ENCODE measurements at places on chromosomes 13 and 19.

GRCh38 chr13:75771818-75772217, 135.7 kb downstream of the LMO7 start:
- DNase-seq: peak; percentile 87

- no peak for DNase-seq
These were observed 158.2 kb downstream of the HS6ST3 start for GRCh38 chr13:96248103-96248502.

DNA sequence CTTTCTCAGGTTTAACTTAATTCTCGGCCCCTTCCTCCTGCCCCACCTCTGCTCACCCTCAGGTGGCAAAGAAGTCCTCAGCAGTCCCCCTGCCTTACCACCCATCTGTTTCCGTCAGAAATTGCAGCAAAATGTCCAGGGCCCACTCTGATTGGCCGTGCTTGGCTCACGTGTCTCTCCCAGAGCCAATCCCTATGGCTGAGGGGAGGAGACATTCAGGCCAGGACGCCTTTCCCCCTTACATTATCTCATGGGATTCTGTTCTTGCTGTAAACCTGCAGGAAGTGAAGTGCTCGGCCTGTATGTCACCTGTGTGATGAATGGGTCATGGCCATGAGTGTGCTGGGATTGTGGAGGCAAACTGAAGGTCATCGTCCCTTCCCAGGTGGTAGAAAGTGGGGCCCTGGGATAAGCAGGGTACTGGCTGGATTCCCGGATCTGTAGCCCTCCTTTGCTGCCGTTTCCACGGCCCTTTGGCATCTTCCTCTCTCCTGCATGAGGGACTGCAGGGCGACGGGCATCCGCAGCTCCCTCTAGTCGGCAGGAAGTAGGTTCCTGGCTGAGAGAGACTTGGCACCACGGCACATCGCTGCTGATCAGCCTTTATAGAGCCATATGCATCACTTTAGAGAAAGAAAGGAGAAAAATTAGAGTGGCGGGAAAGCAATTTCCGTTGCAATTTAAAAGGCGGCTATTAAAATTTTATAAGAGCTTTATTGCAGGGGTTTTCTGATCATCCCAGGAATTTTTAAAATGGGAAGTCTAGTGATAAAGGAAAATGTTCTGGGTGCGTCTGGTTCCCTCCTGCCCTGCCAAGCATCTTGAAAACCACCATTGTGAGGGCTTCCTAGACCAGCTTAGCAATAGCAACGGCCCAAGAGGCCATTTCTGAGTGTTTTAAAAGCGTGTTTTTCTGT, 118.2 kb downstream of the SIPA1L3 start:
- no peak for DNase-seq

- DNase-seq: no peak
These were observed 195.5 kb downstream of the ZNF536 start for GRCh38 chr19:30567536-30568232.

- DNase-seq: no peak
These were observed 16.9 kb downstream of the FAM187B start for GRCh38 chr19:35211545-35212230.

DNA sequence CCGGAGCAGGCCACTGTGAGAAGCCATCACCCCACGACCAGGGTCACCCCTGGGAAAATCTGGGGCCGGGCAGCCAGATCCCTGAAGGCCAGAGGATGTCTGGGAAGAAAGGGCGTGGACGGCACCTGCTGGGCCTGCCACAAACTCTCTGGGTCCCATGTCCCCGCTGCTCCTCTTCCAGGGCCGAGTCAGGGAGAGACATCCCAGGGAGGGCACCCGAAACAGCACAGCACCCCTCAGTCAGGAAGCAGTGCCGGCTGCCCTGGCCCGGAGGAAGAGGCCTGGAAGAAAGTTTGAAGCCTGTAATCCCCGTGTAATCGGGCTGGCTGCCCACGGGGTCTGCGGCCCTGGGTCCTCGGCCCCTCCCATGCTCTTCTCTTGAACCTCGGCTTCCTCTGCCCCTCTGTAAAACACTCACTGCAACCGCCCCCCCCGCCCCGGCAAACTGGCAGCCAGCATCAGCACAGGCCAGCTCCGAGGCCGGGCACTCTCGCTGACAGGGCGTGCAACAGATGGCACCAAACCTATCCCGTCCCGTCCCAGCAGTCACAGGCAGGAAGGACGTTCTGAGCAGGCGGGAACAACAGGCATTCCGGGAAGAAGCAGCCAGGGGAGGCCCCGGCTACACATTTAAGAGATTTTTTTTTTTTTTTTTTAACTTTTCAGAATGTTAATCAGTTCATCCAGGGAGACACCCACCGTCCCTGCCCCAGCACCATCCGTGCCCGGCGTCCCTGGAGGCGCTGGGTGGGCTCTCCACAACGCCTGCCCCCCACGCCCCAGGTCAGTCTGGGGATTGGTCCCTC, 1.5 kb downstream of the SBNO2 start:
- DNase-seq: peak; percentile 20

DNA sequence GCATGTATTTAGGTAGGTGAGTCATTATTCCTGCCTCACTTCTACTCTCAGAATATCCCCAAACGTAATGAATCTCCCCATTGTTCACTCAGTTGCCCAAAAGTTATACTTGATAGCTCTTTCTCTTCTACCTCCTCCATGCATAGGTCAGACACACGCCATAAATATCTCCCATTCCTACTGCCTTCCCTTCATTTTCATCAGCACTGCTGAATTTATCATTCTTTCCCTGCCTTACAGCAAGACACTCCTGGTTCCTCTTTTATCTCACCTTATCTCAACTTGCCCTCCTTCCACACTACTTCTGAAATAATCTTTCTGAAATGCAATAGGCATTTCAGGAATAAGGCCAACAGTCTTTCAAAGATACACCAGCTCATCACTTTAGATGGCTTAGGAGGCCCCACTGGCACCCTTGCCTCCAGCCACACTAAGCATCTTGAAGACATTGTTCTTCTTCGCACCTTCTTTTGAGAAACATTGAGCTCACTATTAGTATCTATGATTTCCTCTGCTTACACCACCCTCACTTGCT, 333.9 kb downstream of the MYO16 start:
- DNase-seq: peak; percentile 58

DNA sequence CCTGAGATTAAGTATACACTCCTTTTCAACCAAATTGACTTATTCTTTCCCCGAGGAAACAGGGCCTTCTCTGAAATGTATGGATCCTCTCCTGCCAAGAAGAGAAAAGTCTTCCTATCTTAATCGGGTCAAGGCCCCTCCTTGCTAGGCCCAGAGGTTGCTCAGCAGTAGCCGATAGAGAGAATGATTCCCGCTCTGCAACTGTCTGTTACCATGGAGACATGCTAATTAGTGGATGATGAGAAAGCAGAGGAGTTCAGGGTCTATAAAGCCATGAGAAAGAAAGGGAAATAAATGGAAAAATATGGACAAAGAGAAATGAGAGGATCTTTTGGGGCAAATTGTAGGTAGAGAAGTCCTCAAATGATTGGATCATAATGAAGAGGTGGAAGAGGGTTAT, 103.5 kb downstream of the POU4F1 start:
- DNase-seq: no peak

GRCh38 chr19:6218491-6219146, 61.2 kb downstream of the MLLT1 start:
- peak; percentile 61 for DNase-seq

DNA sequence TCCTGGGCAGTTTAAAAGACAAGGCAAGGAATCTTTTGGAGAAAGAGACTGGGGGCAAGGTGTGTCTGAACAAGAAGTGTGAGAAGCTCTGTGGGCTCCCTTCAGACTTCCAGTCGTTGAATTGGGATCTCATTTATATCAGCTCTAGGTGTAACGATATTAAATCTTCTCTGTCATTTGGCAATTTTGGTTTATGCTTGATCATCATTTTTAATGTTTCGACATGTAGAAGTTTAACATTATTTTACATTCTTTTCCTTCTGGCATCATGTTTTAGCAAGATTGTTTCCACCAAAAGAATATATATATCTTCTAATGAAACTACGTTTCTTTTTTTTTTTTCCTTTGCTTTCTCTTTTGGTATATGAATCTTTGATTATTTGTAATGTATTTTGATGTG, 49.3 kb downstream of the USPL1 start:
- no peak for DNase-seq

DNA sequence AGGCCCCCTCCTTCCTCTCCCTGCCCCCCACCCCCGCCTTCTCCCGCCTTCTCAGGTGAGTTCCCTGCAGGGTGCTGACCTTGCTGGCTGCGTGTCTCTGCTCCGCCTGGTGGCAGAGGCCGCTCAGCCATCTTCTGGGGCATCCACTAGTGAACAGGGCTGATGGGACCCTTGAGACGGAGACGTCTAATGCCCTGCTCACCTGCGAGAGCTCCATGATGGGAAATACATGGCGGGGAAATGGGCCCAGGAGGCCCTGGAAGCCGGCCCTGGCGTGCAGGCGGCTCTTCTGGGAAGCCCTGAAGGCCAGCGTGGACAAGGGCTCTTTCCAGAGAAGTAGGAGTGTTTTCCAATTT, 15.2 kb upstream of the F7 start:
- DNase-seq: no peak

DNA sequence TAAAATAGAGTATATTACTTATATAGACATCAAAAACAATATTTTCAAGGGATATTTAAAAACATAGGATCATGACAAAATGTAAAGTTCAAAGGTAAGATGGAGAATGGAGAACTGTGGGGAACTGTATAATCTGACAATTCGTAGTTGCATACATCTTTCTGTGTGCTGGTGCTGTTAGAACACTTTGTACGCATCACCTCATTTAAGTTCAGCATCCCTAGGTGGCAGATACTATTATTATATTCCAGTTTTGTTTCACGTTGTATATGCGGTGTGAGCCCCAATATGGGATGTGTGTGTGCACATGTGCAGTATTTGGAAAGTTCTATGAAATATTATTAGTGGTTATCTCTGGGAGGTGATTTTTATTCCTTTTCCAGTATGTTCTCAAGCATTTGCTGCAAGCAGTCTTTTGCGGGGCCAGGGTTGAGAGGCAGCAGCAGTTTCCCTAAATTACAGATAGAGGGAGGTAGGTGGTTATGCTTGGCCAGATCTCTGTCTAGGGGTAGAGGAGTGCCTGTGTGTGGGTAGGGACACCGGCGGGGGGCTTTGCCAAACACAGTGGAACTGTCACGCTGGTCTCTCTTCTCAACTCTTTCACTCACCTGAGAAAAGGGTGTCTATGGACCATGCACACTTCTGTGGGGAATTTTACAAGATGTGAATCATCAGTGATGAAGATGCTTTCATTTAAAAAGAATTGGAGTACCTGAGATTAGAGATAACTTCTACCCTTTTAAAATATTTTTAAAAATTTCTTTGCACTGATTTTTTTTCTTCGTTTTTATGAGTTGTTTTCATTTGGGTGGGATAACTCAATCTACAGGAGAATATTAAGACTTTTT, 55.6 kb upstream of the ALOX5AP start:
- peak; percentile 41 for DNase-seq

DNA sequence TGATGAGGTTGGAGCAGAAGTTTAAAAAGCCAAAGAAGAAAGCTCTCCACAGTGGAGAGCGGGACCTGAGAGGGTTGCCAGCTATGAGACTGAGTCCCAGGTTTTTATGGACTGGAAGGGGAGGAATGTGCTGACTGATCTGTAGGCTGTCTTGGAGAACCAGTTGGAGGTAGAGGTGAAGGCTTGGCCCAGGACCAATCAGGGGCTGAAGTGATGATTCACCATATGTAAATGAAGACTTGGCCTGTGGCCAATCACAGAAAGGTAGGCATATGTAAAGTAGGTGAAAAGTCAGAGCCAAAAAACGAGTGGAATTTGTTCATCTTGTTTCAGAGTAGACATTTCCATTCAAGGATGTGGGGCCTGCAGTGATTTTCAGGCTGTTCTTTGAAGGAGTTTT, 17.5 kb upstream of the KBTBD6 start:
- DNase-seq: no peak

DNA sequence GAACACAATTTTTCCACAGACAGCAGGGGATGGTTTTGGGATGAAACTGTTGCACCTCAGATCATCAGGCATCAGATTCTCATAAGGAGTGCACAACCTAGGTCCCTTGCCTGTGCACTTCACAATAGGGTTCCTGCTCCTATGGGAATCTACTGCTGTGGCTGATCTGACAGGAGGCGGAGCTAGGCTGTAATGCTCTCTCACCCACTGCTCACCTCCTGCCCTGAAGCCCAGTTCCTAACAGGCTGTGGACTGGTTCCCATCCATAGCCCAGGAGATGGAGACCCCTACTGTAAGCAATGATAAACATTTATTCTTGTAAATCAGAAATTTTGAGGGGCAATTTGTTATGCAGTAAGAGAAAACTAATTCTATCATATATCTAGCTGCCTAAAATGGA, 1234.7 kb downstream of the SLITRK1 start:
- no peak for DNase-seq

DNA sequence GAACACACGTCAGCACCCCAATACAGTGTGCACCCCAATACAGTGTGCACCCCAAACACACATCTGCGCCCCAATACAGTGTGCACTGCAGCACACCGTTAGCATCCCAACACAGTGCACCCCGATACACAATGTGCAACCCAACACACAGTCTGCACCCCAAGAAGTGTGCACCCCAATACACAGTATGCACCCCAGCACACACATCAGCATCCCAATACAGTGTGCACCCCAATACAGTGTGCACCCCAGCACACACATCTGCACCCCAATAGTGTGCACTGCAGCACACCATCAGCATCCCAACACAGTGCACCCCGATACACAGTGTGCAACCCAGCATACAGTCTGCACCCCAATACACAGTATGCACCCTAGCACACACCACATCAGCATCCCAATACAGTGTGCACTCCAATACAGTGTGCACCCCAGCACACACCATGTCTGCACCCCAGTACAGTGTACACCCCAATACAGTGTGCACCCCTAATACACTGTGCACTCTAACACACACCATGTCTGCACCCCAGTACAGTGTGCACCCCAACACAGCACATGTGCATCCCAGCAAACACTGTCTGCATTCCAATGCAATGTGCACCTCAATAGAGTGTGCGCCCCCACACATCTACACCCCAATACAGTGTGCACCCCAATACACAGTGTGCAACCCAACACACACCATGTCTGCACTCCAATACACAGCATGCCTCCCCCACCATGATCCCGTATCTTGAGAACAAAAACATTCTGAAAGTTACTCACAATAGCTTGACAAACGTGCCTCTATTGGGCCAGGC, 855 bp upstream of the CARS2 start:
- DNase-seq: no peak

- no peak for DNase-seq
These were observed 112.0 kb upstream of the OXGR1 start for GRCh38 chr13:97106323-97106722.
